Activated CD4-positive, alpha-beta T cell treated with anti-CD3 and anti-CD28 coated beads, Interleukin-2, Interleukin-6, amounts not matched to agents 100 ng/mL and 50 ng/mL, durations not matched to agents 16 hours and 8 hours (primary cell): ENCODE measurements at places on chromosomes 13 and 19.

GRCh38 chr13:111503376-111503775 is 182.9 kb downstream of the TEX29 start:
- no peak for DNase-seq

DNA sequence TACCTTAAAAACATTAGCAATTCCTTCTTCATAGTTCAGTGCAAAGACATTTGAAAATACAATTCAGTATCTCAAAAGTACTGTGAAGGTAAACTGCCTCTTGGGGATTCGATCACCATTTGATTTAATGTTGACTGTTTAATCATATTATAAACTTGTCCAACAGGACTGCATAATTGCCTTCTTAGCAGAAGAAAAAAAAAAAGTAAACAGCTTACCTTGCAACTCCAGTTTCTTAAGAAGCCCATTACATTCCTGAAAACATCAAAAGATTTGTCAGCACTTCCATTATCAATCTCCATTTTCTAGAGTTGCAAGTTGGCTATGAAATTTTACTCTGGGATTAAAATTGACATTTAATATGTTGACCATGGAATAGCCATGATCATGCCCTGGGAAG is 1154.6 kb downstream of the OLFM4 start:
- no peak for DNase-seq

DNA sequence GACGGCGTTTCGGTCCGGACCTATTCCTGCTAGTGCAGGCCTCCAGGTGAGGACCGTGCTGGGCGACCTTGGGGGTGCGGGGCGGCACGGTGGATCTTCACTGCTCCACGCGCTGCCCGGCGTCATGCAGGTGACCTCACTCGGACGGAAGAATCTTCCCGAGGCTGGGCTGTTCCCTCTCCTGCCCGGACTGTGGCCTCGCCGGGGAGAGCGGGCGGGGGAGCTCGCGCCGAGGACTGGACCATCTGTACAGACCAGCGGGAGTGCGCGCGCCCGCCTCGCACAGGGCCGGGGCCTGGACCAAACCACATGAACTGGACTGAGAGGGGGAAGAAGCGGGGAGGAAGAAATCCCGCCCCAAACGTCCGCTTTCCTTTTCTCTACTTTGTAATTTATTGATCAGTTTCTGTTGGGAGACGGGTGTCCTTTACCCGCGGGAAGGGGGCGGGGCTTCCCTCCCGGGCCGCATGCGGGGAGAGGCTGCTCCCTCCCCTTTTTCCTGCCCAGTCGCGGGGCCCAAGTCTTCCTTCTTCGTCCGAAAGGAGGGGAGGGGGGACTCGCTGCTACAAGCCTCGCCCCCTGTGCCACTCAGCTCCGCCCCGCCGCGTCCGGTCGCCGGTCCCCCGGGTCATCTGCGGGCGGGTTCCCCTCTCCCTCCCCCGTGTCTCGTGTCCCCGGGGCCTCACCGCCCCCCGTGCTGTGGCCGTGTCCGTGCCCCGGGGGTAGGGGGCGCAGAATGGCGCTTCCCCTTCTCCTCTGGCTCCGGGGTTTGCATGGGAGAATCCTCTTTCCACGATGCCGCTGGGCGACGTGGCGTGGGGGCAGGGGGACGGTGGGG is 4.9 kb downstream of the HRC start:
- DNase-seq: peak; percentile 49

DNA sequence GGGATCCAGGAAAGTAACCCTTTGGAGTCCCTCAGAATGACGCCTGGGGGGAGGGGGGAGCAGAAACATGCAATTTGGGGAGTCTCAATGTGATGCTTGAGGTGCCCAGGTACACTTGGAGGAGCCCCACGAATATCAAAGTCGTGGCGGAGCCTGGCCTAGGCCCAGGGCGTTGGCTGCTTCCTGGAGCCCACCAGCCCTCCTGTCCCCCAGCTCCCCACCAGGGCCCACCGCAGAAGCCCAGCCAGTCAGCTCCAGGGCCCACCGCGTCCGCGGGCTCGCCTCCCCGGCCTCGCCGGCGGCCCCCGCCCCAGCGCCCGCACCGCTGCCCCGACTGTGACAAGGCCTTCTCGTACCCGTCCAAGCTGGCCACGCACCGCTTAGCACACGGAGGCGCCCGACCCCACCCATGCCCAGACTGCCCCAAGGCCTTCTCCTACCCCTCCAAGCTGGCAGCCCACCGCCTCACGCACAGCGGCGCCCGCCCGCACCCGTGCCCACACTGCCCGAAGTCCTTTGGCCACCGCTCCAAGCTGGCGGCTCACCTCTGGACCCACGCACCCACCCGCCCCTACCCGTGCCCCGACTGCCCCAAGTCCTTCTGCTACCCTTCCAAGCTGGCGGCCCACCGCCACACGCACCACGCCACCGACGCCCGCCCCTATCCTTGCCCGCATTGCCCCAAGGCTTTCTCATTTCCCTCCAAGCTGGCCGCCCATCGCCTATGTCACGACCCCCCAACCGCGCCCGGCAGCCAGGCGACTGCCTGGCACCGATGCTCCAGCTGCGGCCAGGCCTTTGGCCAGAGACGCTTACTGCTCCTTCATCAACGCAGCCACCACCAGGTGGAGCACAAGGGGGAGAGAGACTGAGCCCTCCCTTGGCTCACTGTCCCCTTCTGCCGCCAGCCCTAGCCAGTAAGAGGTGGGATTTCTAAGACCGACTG is 2.1 kb downstream of the ZNF575 start:
- peak; percentile 17 for DNase-seq

GRCh38 chr19:29372461-29372860 is 153.3 kb upstream of the VSTM2B start:
- no peak for DNase-seq

- DNase-seq: no peak
Observed at GRCh38 chr19:35975608-35976214, 19.3 kb upstream of the SDHAF1 start.

DNA sequence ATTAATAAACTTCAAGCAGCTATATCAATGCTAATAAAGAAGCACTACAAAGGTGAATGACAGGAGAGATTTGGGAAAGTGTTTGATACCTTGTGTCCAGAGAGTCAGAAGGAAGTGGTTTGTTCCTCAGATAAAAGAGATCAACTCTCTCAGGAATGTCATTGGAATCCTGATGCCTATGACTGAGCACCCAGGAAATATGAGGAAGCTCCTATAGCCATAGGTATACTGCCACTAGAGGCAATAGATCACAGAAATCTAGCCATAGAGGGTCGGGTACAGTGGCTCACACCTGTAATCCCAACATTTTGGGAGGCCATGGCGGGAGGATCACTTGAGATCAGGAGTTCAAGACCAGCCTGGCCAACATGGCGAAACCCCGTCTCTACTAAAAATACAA is 612.6 kb downstream of the DACH1 start:
- DNase-seq: no peak

DNA sequence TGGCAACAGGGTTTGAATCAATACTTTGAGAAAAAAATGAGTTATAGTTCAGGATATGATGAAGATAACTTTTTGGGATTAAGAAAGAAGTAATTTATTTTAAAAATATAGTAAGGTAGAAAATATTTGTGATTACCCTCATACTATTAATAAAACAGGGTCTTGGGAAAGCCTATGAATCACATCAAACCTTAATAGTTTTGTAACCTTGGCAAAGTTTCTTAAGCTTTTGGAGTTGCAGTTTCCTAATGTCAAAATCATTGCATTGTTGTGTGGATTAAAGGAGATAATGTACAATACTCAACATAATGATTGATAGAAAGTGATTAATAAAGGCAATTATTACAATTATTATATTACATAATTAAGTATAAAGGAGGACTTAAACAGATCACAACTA is 149.0 kb downstream of the LMO7 start:
- no peak for DNase-seq

DNA sequence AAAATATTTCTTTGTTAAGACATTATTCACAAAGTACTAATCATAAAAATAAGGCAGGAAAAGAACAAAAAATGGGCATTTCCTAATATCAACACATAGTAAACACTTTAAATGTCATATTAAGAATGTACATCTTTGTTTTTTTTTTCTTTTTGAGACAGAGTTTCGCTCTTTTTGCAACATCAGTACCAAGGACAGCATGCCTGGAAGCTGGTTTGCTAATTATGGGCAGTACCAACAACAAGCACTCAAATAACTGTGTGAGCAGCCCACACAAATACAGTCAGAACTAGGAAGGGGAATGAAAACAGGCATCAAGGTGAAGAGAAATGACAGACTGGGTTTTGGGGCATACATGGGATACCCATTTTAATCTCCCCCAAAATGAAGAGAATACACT is 788.0 kb upstream of the SLITRK1 start:
- DNase-seq: no peak

GRCh38 chr19:33234092-33234491 is 8.4 kb upstream of the SLC7A10 start:
- no peak for DNase-seq

DNA sequence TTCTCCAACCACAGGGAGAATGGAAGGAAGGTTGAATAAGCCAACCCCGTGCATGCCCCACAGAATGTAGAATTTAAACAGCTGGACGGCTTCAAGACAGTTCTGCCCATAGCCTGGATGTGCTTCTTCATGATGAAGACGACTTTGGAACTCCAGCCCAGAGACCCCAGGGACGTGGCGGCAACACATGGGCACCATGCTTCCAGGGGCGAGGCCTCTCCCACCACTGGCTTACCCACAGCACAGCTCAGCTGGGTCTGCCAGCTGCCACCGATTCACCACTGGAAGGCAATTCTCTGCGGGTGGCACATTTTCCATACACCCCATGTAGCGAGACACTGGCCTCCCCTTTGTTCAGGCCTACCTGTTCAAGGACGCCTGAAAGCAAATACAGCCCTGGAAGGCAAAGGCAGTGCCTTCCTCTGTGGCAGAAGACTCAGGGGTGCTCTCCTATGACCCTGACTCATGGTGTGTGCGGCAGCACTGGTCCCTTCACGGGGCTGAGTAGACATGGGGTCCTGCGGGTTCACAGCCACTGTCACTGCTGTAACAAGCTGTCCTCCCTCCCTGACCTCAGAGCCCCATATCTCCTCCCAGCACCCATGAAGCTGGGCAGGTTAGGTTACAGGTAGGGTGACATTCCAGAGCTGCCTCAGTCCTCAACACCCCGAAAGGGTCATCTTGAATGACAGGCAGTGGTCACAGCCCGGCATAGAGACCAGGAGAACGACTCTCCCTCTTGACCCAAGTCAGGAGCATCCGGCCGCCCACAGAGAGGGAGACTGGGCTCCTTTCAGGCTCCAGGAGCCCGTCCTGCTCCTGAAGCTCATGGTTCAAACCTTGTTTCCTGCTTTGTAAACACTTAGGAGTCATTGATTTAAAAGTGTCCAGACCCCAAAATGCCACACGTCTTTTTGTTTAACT is 72.7 kb downstream of the SPACA7 start:
- no peak for DNase-seq

DNA sequence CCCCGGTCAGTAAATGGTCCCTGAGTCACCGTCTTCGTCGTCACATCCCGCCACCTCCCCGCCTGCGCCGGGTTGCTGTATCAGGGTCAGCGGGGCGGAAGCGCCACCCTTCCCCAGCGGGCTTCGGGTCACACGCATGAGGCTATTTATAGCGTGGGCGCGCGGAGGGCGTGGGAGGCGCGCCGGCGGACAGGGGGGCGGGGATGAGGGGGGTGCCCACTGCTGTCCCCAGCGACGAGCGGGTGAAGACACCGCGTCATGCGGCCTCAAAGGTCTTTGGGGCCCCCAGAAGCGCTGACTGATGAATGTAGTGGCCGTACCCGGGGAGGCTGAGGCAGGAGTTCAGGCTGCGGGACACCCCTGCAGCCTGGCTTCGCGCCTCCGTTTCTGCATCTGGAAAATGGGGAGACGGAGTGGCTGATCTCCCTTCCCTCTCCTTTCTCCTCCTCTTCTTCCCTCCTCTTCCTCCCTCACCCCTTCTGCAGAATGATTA is 7.9 kb downstream of the UNC13A start:
- peak; percentile 47 for DNase-seq

GRCh38 chr19:36101550-36102327 is 9.2 kb upstream of the OVOL3 start:
- no peak for DNase-seq

- peak; percentile 22 for DNase-seq
Observed at GRCh38 chr13:43908156-43909126, 28.7 kb downstream of the LACC1 start.

DNA sequence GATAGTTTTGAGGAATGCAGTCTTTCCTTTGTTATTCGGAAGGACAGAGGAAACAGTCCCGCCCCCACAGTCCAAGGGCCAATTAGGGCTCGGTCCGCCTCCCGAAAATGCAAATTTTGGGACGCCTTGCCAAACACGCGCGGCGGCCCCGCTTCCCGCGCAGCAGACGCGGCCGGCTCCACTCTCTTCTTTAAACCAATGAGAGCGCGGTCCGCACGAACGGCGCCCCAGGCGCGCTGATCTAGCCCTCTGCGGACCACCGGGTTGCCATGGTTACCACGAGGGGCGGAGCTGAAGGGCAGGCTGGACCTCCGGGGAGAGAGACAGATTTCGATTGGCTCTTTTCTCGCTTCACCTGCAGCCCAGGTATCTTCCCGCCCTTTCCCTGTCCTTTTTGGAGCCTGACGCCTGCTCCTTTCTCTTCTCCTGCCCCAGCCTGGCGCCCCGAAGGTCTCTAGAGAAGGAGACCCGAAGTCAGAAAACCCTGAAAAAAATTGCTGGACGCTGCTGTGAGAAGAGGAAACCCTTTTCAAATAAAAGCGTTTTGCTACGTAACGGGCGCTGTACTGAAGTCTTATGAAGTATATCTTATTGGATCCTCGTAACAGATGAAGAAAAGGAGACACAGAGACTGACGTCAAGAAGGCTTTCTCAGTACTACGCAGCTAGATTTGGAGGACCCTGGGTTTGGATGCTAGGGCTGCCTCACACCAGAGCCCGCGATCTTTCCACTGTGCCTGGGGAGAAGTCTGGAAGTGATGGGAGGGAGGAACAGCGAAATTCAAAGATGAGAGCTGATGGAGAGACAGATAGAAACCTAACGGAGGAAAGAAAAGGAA is 2.0 kb downstream of the PTH2 start:
- DNase-seq: peak; percentile 43

DNA sequence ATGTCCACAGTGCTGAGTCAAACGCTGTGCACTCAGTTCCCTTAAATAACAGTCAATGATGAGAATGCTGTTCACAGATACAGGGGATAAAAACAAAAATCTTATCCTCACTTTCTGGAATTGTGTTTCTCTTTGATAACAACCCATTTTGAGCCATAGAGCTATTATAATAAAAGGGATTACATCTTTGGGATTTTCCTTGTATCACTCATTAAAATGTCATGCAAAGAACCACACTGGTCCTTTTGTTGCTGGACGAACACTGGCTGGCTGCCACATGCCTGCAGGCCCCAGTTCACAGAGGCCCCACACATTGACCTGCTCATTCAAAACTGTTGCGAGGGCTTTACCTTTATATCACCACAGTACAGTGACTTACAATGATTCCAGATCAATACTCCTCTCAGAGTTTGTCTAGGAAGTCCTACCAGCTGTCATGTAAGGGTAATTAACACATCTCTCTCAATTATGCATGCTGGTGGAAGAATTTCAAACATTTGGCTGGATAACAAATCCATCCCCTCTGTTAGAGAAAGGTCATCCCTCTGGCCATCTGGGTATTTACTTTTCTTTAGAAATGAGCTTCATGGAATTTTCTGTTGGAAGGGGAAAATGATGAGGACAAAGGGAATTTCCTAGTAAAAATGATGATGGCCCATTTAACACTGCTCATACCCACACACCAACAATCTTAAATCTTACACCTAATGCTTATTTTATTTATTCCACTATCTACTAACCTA is 85.9 kb downstream of the MBNL2 start:
- DNase-seq: no peak

GRCh38 chr13:91347996-91348905 is 764 bp downstream of the MIR17HG start:
- peak; percentile 64 for DNase-seq
